ENCODE measurements at places on chromosomes 16 and 17. TPM values are rescaled to one million over a fixed set of nuclear protein-coding genes. Genes with fewer than 3 reads are reported as not detected.

GRCh38 chr17:21711182-21711581 is 18.9 kb downstream of the KCNJ18 start:
- H3K27me3 ChIP-seq = peaks cover 10% of the 10 kb centered on the region
- H3K27ac ChIP-seq = no peak overlapping the region
- no peak for DNase-seq
- no peaks in the 10 kb centered on the region for H3K36me3 ChIP-seq

The NOL3 gene
- polyA plus RNA-seq = 34.1 TPM

DNA sequence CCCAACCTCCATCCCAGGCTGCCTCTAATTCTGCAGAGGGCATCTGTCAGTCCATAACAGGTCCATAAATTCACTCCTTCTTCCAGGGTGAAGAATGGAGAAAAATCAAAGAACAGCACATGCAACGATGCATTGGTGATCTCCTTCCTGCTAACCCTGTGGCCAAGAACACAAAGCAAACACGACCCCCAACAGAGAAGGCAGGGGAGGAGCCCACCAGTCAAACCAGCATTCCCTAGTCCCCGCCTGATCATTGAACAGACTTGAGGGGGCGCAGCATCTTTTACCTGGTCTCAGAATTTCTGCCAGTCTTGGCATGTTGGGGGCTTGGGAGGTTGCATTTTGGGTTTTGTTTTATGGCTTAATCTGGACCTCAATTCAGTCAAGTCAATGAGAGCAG is 476.0 kb downstream of the SLC39A11 start:
- H3K4me3 ChIP-seq = no peak overlapping the region
- H3K27me3 ChIP-seq = no peaks in the 10 kb centered on the region
- DNase-seq = no peak
- H3K4me1 ChIP-seq = peaks cover 12% of the 10 kb centered on the region
- H3K27ac ChIP-seq = no peak overlapping the region
- H3K36me3 ChIP-seq = no peaks in the 10 kb centered on the region

The PEX12 gene
- polyA plus RNA-seq = 4.3 TPM

DNA sequence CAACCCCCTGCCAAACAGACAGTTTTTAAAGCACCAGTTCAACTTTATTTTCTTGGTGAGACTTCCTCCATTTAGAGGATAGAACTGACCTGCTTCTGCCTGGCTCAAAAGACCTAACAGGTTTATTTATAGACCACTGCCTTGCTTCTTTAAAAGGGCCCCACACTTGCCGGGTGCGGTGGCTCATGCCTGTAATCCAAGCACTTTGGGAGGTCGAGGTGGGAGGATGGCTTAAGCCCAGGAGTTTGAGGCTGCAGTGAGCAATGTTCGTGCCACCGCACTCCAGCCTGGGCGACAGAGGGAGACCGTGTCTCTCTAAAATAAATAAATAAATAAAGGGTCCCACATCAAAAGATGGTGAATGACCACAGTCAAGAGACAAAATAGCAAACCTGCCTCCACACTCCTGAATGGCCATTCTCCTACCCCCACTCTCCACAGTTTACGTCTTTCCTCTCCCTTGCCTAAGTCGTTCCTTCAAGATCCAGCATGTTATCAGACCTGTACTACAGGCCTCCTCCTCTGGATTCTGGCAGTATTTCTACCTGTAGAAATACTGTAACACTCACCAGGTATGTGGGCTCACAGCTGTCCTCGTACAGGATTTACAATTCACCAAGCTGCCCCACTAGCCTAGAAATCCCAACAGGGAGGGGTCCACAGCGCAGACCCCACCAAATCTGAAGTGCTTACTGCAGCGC is 95.6 kb downstream of the SMG6 start:
- no peaks in the 10 kb centered on the region for H3K27me3 ChIP-seq
- no peak overlapping the region for H3K27ac ChIP-seq
- peaks cover 3% of the 10 kb centered on the region for H3K36me3 ChIP-seq
- no peak overlapping the region for H3K4me3 ChIP-seq

- no peak overlapping the region for H3K27ac ChIP-seq
- H3K4me3 ChIP-seq = no peak overlapping the region
- H3K27me3 ChIP-seq = no peaks in the 10 kb centered on the region
- DNase-seq = no peak
- H3K4me1 ChIP-seq = peaks cover 31% of the 10 kb centered on the region
Observed at GRCh38 chr17:81705518-81706231, 2.5 kb downstream of the MRPL12 start.

- no peaks in the 10 kb centered on the region for H3K4me1 ChIP-seq
- no peak overlapping the region for H3K27ac ChIP-seq
- DNase-seq = no peak
- H3K4me3 ChIP-seq = no peak overlapping the region
- H3K36me3 ChIP-seq = no peaks in the 10 kb centered on the region
- H3K27me3 ChIP-seq = no peaks in the 10 kb centered on the region
Observed at GRCh38 chr17:59129814-59130213, 23.1 kb upstream of the TRIM37 start.

DNA sequence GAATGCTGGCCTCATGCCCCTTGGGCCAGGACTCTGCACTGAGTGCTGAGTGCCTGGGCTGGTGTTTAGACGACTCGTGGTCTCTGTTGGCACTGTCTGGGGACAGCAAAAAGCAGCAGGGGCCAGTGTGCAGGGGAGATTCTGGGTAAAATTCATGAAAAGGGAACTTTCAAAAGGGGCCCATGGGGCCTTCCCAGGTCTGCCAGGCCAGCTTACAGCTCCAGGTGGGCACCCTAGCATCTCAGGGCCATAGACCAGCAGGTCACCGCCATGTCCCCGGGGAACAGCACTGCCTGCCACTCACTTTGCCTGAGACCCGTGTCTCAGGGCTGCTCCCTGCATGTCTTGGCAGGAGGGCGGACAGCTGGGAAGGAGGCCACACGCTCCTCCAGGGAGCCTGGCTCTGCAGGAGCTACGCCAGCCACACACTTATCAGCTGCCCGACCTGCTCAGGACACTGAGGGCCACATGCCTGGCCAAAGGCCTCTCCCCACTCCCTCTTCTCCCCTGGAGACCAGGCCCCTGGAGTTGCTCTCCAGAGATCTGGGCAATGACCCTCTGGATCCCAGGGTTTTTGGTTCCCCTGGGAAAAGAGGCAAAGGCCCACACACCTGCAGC is 8.8 kb upstream of the FASN start:
- no peak for DNase-seq
- H3K4me1 ChIP-seq = peaks cover 11% of the 10 kb centered on the region
- no peak overlapping the region for H3K4me3 ChIP-seq
- H3K27me3 ChIP-seq = no peaks in the 10 kb centered on the region
- no peaks in the 10 kb centered on the region for H3K36me3 ChIP-seq

- H3K27me3 ChIP-seq = no peaks in the 10 kb centered on the region
- peak; percentile 27 for DNase-seq
- no peaks in the 10 kb centered on the region for H3K36me3 ChIP-seq
Observed at GRCh38 chr17:57956291-57957119, 1.3 kb upstream of the CUEDC1 start.

The ERI2 gene
- polyA plus RNA-seq = 13.6 TPM

The AKAP1 gene
- 36.3 TPM for polyA plus RNA-seq

- peak overlapping the region; percentile 53 for H3K27ac ChIP-seq
- no peaks in the 10 kb centered on the region for H3K4me1 ChIP-seq
- no peak overlapping the region for H3K4me3 ChIP-seq
- no peak for DNase-seq
- H3K27me3 ChIP-seq = peaks cover 19% of the 10 kb centered on the region
Observed at GRCh38 chr16:31513126-31513525, 4.9 kb upstream of the RUSF1 start.

DNA sequence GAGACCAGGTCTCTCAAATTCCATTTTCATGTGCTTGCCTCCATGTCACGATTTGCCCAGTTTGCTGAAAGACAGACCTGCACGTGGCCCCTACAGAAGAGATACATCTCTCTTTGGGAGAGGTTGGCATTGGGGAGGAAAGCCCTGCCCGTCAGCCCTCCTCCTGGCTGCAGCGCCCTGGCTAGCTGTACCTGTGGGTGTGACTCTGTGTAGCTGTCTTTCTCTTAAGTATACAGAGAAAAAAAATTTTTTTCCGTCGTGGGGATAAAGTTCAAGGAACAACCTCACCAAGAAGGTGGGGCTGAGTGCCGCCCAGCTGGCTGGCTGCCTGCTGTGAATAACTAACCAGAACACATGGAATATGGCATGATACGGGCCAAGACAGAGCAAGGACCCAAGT is 26.5 kb downstream of the TMEM98 start:
- H3K4me1 ChIP-seq = no peaks in the 10 kb centered on the region
- no peaks in the 10 kb centered on the region for H3K36me3 ChIP-seq
- no peak overlapping the region for H3K4me3 ChIP-seq
- no peaks in the 10 kb centered on the region for H3K27me3 ChIP-seq

- H3K4me3 ChIP-seq = no peak overlapping the region
- no peaks in the 10 kb centered on the region for H3K4me1 ChIP-seq
- H3K27me3 ChIP-seq = no peaks in the 10 kb centered on the region
- no peak overlapping the region for H3K27ac ChIP-seq
- no peak for DNase-seq
Observed at GRCh38 chr17:74362069-74362405, 369 bp upstream of the BTBD17 start.

- no peak for DNase-seq
- no peak overlapping the region for H3K4me3 ChIP-seq
- H3K36me3 ChIP-seq = no peaks in the 10 kb centered on the region
- H3K27ac ChIP-seq = no peak overlapping the region
- H3K27me3 ChIP-seq = peaks cover 18% of the 10 kb centered on the region
Observed at GRCh38 chr17:6823011-6823442, 8.5 kb downstream of the TEKT1 start.

DNA sequence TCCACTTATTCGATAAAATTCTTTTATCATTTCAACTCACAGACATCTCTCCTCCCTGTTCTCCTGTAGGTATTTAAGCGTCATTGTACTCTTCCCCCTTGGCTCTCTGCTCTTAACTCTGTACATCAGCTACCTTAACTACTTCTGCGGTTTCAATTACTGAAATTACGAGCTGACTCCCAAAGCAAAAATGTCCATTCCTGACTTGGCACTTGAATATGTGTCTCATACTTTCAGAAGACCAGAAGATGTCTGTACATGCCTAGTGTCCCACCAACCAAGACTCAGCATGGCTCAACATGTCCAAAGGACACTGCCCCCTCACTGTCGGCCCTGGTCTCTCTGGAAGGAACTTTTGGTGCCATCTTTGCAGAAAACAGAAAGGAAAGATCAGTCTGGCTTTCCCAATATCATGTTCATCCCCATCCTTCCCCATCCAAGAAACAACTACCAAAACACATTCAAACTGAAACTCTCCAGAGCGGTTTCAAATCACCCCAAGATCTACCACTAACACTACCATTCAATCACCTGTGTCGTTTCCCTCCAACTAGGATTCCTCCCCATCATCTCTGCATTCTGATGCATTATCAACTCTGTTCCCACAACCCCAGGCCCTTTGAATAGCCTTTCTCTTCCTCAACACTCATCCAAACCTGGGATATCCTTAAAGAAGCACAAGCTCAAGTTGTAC is 74.9 kb downstream of the ZFHX3 start:
- DNase-seq = no peak
- H3K27ac ChIP-seq = no peak overlapping the region
- no peaks in the 10 kb centered on the region for H3K36me3 ChIP-seq
- peaks cover 9% of the 10 kb centered on the region for H3K4me1 ChIP-seq

The TPSAB1 gene
- polyA plus RNA-seq = not detected

DNA sequence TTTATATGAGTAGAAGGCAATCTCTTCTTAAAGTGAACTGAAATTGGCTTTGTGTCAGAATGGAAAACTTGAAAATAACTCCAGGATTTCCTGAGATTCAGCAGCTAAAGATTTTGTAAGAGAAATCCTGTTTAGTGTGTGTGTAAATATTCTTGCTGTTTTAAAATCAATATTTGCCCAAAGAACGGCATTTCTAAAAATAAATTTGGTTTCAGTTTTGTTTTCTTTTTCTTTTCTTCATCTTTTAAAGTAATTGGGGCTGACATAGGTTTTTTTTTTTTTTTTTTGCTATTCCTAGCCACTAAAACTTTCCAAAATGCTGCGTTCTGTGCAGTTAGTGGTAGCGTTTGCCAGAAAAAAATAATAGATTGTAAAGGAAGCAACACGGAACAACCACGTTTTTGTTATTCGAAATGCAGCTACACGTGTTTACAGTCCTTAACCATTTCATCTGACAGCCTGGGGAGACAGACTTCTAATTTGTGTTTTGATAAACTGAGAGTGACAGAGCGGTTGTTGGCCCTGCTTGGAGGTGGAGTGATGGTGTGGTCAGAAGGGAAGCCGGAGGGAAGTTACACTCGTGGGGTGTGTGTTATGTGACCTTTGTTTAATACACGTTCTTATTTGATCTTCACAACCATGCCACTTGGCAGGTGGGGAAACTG is 21.6 kb upstream of the SMPD3 start:
- H3K4me1 ChIP-seq = peaks cover 7% of the 10 kb centered on the region
- no peaks in the 10 kb centered on the region for H3K36me3 ChIP-seq
- H3K27ac ChIP-seq = no peak overlapping the region
- DNase-seq = no peak
- H3K27me3 ChIP-seq = no peaks in the 10 kb centered on the region

DNA sequence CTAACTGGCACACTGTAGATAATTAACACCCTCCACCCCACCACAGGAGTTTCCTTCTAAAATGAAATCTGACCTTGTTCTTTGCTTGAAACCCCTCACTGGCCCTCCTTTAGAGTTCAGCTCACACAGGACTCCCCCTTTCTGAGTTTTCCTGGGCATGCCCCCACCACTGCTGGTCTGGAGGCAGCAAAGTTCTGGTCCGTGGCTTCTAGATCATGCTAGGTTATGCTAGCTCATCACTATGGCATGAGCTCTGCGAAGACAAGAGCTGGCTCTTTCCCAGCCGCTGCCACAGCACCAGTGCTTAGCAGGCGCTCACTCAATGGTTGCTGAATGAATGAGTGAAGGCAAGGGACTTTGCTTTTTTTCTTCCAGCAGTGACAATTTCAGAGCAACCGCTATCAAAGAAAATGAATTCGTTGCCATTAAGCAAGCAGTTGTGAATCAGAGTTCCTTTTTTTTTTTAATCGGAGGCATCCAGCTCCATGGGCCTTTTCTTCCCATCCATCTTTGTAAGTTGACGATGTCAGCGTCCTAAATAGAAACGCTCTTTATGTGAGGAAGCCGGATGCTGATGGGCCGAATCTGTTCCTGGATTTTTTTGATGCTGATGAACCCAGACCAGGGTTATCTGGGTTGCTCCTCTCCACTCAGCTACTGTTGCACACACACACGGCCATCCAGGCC is 80.8 kb upstream of the NOL11 start:
- no peak overlapping the region for H3K27ac ChIP-seq
- H3K4me3 ChIP-seq = no peak overlapping the region
- no peak for DNase-seq

The TMEM204 gene
- polyA plus RNA-seq = 2.1 TPM

The RHOT2 gene
- polyA plus RNA-seq = 255 TPM

The ZNF597 gene
- 1.1 TPM for polyA plus RNA-seq

The PRAC1 gene
- not detected for polyA plus RNA-seq

The CTF1 gene
- 35.9 TPM for polyA plus RNA-seq

The TAF15 gene
- 67.5 TPM for polyA plus RNA-seq

GRCh38 chr17:79294459-79295071 is 219.9 kb downstream of the ENGASE start:
- H3K4me3 ChIP-seq = no peak overlapping the region
- H3K27me3 ChIP-seq = no peaks in the 10 kb centered on the region
- no peaks in the 10 kb centered on the region for H3K36me3 ChIP-seq
- no peak for DNase-seq

The KRT16 gene
- not detected for polyA plus RNA-seq

All from SK-N-SH (cell line).